Activated CD4-positive, alpha-beta T cell treated with anti-CD3 and anti-CD28 coated beads, Interleukin-2, amount 50 U/mL, for 48 hours (primary cell): ENCODE measurements at places on chromosomes 4 and X.

GRCh38 chrX:2676794-2677675 lies 14.1 kb upstream of the CD99 start:
- no peak for DNase-seq

DNA sequence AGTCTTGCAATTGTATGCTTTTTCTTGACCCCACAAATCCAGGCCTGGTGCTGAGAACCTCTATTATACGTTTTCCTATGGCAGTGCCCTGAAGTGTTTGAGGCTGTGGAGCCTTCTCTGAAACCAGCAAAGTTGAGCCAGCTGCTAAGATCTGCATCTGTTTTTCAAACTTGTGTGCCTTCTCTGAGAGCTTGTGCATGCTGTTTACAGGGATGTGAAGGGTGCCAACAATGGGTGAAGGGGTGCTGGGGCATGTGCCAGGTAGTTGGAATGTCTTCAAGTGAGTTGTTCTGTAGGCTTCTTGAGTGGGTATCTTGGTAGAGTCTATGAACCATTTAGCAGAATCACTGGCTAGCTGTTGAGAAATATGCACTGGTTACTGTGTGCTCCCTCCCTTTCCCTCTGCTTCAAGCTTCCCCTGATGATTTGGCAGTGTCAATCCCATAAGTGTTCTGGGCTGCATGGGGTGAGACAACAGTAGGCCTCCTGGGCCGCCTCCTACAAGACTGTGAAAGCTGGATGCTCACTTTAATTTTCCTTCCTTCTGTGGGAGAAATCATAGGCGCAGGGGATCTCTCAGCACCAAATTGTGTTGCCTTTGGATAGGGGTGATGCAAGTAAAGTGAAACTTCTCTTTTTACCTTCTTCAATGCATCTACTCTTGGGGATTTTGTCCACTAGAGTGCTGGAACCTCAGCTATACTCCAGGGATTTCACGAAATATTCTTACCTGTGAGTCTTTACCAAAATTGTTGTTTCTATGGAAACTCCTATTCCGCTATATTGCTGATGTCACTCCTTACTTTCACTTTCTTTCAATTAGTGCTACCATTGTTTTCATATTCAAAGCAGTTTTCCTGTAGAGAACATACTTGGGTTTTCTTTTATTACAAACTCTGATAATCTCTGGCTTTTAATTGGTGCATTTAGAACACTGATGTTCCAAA lies 30.0 kb downstream of the ITM2A start:
- DNase-seq = no peak

GRCh38 chr4:106316773-106317409 lies 541 bp downstream of the AIMP1 start:
- DNase-seq = no peak

- DNase-seq = no peak
These were observed 6.3 kb upstream of the ADGRA3 start for GRCh38 chr4:22522206-22522605.

GRCh38 chrX:131752493-131753198 lies 208.8 kb downstream of the OR13H1 start:
- no peak for DNase-seq

- DNase-seq = no peak
These were observed 25.5 kb downstream of the TBC1D19 start for GRCh38 chr4:26609391-26609790.

DNA sequence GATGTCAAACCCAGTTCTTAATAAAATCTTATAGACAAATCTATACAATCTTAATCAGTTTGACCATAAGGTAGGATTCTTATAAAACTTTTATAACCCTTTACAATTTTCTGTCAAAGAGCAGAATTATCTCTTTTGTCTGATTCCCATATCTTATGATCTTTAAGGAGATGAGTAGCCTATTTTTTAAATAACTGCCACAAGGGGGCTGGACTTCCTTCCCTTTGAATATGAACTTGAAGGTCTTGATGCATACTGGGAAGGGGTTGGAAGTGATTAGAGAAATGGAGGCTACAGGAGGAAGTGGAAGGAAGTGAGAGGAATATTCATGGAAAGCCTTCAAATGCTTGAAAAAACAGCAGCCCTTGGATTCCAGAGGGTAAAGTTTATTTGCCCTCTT lies 111.1 kb downstream of the APOOL start:
- no peak for DNase-seq

DNA sequence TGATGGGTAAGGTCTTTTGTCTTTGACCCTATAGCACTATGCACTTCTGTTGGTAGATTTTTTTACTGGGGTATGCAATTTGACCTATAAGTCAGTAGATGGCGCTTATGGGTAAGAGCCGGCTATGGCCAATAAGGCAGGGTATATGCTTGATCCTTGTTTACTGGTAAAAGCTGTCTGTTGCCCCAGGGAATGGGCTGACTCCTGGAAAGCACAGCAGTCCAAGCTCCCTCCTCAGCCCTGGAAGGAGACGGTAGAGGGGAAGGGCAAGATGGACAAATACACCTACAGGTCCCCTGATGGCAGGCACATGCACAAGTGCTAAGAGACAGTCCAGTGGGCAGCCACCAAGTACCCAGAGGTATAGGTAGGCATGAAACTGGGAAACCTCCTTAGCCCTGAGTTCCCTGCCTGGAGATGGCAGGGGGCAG lies 63.7 kb downstream of the ADAMTS3 start:
- DNase-seq = no peak

DNA sequence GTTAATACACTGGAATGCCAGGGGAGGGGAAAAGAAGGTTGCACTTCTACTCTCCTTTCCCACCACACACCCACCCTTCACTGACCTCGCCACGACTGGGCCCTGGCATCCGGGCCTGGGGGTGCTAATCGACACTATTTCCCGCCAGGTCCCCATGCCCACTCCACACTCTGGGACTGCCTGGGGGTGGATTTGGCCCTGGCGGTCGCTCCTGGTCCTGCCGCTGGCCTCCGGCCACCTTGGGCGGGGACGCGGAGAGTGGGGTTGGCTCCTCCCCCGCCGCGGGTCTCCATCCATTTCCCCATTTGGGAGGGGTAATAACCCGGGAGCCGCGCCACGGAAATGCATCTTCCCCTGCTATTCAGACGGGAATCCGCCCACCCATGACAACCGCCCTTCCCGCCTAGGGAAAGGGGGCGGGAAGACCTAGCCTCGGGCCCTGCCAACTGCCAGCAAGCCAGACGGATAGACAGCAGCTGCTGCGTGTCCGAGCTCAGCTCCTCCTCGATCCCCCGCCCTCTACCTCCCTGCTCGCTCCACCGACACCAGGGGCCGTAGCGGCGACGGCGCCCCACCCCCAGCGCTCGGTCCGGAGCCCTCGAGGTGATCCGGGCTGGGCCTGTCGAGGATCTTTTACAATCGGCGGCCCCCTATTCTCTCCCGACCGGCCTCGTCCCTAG lies 78.1 kb downstream of the RLIM start:
- peak; percentile 62 for DNase-seq

DNA sequence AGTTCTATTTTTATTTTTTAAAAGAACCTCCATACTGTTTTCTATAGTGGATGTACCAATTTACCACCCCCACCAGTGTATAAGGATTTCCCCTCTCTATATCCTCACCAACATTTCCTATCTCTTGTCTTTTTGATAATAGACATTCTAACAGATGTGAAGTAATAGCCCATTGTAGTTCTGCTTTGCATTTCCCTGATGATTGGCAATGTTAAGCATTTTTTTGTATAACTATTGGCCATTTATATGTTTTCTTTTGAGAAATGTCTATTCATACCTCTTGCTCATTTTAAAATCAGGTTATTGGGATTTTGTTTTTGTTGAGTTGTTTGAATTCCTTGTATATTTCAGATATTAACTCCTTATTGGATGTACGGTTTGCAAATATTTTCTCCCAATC lies 251.1 kb upstream of the HTR2C start:
- no peak for DNase-seq
